Activated CD4-positive, alpha-beta T cell treated with anti-CD3 and anti-CD28 coated beads, Interleukin-2, Interleukin-6, amounts not matched to agents 100 ng/mL and 50 ng/mL, durations not matched to agents 16 hours and 8 hours (primary cell): ENCODE measurements at places on chromosomes 13 and 19.

- DNase-seq: no peak
Observed at GRCh38 chr13:23460921-23461320, 27.4 kb upstream of the SACS start.

- peak; percentile 91 for DNase-seq
Observed at GRCh38 chr19:38362076-38362945, 12.1 kb upstream of the PSMD8 start.

DNA sequence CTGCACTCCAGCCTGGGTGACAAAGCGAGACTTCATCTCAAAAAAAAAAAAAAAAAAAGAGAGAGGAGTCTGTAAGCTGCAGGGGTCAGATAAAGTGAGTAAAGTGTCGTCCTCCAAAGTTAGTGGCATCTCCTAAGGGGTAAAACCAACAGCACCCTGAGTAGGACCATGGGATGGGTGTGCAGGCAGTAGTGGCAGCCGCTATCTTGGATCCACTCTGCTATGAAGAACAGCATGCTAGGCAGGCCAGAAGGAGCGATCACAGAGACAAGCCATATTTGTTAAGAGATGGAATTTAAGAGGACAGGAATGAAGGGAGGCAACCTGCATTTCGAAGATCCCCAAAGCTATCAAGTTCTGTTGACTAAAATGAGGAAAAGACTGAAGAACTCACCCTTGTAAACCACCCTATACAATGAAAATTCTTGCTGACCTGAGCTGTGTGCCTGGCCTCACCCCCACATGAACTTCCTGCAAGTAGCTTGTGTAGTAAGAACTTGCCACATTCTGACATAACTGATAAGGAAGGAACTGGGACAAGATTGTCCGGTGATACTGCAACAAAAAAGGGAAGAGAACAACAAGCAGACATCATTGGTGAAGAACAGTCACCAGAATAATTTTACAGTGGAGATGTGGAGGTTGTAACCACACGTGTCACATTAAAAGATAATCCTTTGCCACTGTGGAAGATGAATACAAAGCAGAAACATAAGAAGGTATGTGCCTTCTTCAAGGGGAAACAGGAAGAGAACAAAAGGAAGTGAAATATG lies 16.2 kb downstream of the DPY19L3 start:
- no peak for DNase-seq

DNA sequence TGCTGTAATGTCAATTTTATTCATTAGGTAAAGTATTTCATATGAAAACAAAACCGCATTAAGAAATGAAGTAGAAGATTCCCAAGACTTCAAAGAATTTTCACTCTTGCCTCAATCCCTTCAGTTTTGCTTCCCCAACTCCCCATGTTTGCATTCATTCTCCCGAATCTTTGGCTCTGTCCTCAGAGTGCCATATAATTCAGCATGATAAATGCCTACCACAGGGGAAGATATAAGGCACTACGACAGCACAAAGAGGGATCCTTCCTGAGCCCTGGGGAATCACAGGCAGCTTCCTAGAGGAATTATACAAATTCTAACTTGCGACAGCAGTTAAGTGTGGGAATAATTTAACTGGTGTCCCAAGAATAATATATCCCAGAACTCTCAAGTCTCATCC lies 68.5 kb downstream of the TSC22D1 start:
- DNase-seq: no peak

- no peak for DNase-seq
Observed at GRCh38 chr13:33536601-33537000, 251.0 kb upstream of the STARD13 start.

DNA sequence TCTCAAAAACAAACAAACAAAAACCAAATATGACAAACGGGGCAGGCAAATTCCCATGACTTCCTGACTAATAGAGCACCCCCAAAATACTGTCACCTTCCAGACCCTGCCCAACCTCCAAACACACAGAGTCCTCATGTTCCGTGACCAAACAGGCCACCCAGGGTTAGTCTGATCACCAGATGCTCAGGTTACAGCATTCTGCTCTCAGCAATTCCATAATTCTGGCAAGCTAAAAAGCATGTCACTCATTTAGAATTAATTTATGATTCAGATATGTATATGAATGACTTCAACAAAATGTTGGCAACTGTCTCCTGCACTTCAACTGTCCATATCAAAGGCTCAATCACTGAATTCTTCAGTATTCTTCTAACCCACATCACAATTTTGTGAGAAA lies 52.4 kb downstream of the ZIC5 start:
- DNase-seq: no peak

DNA sequence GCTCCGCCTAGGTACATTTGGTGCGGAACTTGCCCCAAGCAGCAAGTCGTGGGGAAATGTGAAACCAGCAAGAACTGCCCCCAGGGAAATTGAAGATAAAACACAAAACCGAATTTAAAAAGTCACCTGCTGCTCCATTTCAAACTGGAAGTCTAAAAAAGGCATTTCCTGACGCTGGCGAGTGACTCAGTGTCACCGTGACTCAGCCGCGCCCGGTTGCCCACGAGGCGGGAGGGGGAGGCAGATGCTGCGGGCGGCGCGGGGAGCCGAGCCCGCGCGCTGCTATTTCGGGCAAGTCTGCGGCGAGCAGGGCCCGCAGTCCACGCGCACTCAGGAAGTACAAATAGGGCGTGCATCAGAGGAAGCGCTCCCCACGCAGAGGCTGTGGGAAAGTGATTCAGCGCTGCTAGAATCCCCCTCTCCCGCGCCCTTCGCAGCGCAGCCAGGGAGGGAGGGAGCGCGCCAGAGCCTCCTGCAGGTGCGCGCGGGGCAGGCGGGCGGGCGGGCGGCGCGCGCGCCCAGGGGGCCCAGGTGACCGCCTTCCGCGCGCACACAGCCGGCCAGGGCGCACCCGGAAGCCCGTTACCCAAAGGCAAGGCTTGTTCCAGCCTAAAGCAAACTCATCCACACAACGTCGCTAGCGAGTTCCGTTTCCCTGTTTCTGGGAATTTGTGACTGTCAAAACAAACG lies 168.8 kb downstream of the COL4A1 start:
- DNase-seq: peak; percentile 79

DNA sequence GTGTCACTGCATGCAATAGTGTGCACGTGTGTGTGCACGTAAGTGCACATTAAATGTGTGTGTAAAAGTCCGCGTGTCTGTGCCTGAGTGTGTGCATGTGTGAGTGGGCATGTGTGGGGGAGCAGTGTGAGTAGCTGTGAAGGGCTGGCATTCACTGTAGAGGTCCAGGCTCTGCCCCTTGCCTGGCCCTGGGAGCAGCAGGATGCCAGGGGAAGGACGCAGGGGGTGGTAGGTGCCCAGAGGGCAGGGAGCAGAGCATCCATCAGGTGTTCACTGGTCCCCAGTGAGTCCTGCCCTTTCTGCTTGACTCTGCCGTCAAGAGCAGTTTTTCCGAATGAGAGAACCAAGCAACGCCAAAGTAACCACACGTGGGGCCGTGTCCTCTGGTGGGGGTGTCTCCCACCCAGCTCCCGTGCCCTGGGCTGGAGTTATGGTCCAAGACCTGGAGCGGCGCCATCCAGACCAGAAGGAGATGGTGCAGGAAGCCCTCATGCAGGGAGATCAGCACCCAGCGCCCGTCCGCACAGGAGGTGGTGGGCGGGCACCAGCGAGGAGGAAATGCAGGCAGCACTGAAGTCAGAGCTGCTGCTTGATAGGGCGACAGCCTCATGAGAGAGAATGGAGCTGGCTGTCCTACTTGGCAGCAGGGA lies 68.5 kb downstream of the TEX29 start:
- DNase-seq: no peak

GRCh38 chr13:46565808-46566750 lies 13.1 kb downstream of the LRCH1 start:
- no peak for DNase-seq

GRCh38 chr13:51959773-51960172 lies 51.5 kb downstream of the ATP7B start:
- DNase-seq: peak; percentile 24

DNA sequence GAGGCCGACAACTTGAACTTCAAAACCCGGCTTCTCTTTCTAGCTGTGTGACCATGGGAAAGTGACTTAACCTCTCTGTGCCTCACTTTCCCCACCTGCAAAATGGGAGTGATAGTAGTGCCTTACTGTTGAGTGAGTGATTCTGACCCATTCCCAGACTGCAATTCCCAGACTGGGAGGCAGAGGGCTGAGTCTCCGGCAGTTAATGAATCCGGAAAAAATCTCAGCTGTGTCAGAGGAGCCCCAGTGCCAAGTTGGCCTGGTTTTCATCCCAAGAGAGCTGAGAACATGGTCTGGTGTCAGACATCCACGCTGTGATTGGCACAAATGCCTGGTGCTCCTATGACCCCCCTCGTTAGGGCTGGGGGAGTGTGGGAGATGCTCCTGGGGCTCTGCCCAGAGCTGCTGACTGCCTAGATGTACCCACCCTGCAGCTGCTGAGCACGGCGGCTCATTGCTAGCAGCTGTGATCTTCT lies 50.0 kb downstream of the PIN1 start:
- DNase-seq: no peak

- no peak for DNase-seq
Observed at GRCh38 chr19:38046254-38047048, 139.4 kb downstream of the SIPA1L3 start.

GRCh38 chr13:34250151-34250670 lies 432.3 kb downstream of the RFC3 start:
- DNase-seq: no peak

DNA sequence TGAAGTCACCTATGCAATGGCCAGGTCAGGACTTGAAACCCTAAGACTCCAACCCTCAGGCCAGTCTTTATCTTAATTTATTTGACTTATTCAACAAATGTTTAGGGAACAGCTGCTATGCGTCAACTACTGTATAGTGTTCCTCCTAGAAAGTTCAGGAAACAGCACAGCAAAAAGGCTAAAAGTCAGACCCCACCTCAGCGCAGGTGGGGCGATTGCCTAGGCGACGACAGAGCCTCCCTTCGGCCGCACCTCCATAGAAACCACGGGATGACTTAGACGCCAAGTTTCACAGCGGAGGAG lies 502 bp downstream of the VRK3 start:
- DNase-seq: no peak

DNA sequence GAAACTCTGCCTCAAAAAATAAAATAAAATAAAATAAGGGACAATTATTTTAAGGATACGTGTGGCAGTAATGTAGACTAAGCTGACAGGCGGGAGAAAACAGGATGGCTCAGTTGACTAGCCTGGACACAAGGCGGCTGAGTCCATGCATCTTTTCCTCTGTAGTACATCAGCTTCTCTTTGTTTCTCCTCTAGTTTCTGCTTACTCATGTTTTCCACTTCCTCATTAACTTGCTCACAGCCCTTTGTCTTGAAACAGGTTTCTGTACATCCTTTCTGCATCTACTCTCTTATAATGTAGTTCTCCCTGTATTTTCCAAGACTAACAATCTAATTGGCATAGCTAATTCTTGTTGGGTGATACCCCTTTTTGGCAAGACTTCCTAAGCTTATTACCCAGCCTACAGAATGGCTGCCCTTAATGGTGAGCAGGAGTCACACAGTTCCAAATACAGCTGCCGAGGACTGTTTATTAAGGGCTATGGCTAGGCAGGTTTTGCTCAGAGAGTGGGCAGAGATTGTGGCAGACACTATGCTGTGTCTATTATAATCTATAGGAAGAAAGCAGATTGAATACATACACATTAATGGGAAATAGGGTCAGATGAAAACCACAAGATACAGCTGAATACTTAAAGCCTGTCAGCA lies 58.7 kb upstream of the KLF5 start:
- DNase-seq: peak; percentile 15

DNA sequence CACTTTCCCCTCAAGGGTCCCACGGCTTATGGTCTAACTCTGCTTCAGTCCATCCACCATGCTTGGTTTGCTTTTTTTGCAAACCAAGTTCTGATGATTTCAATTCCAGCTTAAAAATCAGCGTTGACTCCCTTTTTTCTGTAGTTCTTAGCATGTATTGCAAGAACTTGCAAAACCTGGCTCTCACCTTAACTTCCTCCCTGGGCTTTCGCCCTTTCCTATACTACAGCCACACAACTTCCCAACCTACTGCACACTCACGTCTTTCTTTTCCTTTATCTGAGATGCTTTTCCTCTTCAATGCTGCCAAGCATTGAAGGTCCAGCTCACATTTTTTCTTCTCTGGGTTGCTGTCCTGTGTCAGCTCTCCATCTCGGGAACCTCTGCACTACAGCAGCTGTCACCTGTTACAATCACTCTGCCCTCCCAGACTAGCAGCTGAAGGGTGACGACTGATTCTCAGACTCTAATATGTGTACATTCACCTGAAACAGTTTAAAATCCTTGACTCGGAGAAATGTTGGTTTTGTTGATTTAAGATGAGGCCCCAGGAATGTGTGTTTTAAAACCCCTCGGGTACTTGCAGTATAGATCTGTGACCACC lies 143.7 kb downstream of the FREM2 start:
- DNase-seq: no peak

DNA sequence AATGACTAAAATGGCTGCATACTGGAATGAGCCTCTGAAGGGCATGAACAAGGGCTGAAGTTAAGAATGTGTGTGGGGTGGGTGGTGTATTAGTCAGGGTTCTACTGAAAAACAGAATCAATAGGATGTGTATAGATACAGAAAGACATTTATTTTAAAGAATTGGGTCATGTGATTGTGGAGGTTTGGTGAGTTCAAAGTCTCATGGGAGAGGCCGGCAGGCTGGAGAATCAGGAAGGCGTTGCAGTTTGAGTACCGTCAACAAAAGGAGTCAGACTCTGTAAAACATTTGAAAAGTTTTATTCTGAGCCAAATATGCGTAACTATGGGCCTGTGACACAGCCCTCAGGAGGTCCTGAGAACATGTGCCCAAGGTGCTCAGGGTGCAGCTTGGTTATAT lies 24.5 kb upstream of the CYSLTR2 start:
- no peak for DNase-seq

DNA sequence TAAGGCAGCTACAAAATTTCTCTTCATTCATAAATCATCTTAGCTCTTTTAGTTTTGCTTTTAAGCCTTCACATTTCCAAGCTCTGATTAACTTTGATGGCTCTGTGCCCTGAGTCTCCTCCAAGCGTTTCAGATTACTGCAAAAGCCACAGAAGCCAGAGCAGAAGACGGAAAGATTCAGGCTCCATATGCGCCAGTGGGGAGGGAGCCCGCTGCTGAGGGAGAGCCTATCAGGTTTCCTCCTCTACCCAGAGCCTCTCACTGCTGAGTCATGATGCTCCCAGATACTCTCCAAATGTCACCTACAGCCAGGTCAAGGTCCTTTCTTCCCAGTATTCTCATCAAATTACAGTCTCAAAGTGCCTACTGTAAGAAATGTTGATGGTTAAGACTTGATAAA lies 193.6 kb downstream of the RAP2A start:
- DNase-seq: no peak

GRCh38 chr19:33811246-33811645 lies 14.6 kb downstream of the KCTD15 start:
- DNase-seq: no peak

- no peak for DNase-seq
Observed at GRCh38 chr19:46073268-46073922, 32.6 kb upstream of the IGFL4 start.

GRCh38 chr13:49086722-49087121 lies 111.0 kb downstream of the FNDC3A start:
- no peak for DNase-seq

GRCh38 chr13:34462843-34463242 lies 479.2 kb upstream of the NBEA start:
- no peak for DNase-seq
